ENCODE measurements at places on chromosomes 12 and 14.
A peak's percentile ranks its signal among the peaks of the same experiment; 100 is the strongest.

GRCh38 chr14:22202313-22202712 is 386.7 kb downstream of the DAD1 start:
- no peak for DNase-seq

GRCh38 chr14:97315790-97316189 is 518.6 kb downstream of the VRK1 start:
- DNase-seq: no peak

DNA sequence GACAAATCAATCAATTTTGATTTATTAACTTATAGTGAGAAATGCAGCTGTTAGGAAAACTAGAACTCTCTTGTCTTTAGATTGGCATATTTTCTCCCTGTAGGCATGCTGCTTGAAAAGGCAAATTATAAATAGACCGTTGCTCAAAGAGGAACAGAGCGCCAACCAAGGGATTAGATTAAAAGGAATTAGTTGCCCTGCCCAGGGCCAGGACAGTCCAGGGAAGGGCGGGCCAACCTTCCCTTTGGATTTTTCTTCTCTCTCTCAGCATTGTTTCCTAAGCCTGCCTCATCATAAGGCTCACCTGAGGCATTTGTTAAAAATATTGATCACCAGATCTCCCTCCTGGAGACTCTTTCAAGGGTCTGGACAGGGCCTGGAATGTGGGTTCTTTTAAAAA is 8.6 kb downstream of the CIPC start:
- no peak for DNase-seq

- DNase-seq: peak; percentile 24
Observed at GRCh38 chr14:89013098-89013504, 188.7 kb downstream of the TTC8 start.

DNA sequence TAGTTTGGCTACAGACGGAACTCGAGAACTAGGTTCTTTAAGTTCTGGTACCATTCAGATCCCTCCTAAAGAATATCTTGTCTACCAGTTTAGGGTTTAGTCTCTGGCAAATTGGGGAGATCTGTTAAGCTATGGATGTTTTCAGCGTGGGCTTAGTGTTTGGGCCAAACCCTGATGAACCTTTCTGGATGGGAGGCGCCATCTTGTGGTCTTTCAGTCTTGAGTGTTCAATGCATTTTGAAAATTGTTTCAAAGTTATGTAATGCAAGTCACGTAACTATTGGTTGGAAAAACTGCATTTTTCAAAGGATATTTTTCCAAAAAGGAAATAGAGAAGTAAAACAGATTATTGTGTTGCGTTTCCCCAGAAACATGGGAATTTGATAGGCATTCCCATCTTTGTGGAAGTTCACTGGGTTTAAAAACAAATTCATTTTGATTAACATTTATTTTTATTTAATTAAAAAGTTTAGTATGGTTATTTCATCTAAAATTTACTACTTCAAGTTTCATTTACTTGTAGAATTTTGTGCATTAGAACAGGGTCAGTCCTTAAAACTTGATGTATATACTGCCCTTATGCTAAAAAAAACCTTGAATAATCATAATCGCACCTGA is 169.0 kb downstream of the PRIMA1 start:
- no peak for DNase-seq

DNA sequence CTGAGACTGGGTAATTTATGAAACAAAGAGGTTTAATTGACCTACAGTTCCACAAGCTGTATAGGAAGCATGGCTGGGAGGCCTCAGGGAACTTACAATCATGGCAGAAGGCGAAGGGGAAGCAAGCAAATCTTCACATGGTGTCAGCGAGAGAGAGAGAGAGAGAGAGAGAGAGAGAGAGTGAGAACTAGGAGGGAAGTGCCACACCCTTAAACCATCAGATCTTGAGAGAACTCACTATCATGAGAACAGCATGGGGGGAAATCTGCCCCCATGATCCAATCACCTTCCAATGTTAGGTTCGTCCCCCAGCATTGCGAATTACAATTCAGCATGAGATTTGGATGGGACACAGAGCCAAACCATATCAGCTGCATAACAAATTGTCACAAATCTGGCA is 96.7 kb downstream of the CHST11 start:
- no peak for DNase-seq

DNA sequence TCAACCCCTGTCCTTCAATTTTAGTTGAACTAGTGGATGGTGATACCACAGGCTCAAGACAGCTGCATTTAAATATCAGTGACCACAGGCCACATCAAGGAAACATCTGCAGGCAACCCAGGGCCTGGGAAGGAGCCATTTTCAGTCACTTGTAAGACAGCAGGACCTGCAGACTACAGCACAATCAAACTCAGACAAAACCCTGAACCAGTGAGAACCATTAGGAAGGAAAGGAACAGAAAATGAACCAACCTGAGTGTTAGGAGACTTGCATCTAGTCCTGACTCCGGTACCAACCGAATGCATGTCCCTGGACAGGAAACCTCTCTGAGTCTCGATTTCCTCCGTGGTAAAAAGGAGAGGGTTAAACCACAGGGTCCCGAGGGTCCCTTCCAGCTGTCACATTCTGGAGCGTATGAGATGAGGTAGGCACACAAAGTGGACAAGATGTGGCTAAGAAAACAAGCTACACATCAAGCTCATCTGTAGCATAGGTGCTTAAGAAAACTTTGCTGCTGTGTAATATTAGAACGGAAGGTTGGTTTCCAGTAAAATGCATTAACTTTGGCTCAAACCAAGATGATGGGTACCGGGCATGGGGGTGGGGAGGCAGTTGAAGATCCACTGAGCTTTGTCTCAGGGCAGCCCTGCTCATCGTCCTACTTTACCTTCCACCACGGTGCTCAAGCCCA is 1.6 kb upstream of the CDKN1B start:
- DNase-seq: no peak

GRCh38 chr14:54686219-54686870 is 119.4 kb downstream of the SAMD4A start:
- peak; percentile 66 for DNase-seq

GRCh38 chr14:77584809-77585208 is 31.6 kb downstream of the SPTLC2 start:
- no peak for DNase-seq

DNA sequence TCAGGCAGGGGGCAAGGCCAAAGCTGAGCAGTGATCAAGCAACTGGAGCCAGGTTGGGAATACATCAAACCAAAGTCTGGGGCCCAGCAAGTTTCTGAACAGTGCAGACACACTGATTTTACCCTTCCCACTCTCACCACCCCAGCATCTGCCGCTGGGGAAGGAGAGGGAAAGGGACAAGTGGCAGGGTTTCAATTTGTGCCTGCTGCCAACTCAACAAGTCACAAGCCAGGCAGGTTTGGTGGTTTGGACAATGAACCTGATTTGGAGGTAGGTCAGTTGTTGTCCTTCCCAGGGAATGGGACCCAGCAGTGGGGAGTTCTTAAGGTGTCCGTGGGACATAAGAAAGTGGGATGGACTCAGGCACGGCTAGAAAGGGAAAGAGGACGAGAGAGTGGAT is 151.9 kb upstream of the NOS1 start:
- DNase-seq: no peak

DNA sequence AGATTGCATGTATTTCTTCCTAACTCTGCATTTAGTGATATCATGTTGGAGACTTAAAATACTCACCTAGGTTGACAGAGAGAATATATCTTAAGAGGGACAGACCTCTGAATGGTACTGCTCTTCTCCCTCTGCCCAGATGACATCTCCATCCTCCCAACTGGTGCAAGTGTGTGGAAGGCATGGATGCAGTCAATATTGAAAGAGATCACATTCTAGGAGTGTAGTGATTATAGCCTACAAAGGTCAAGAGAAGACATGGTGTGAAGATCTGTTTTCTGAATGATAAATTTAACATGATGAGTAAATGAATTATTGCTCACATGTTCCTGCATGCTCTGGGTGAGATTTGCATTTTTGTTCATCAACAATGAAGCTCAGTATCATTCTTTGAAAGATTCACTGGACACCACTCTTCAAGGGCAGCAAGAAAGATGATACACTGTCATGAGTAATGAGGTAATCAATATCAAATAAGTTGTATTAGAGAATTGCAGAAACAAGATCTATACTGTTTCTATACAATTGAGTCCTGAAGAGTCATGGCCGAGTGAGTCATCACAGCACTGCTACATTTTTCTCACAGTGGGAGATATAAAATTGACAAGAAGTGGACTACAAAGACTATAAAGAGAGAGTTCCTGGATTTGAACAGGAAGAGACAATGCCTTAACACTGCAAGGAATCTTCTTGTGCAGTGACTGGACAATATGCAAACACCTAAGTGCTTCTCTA is 183.3 kb upstream of the KRR1 start:
- no peak for DNase-seq

- no peak for DNase-seq
Observed at GRCh38 chr14:99554184-99554583, 49.8 kb downstream of the CCDC85C start.

Measured in HS-27A (cell line).